Hepatocyte (in vitro differentiated cells): ENCODE measurements at places on chromosomes 7 and 10. TPM values are rescaled to one million over a fixed set of nuclear protein-coding genes. Genes with fewer than 3 reads are reported as not detected.

Gene CLRN3
- total RNA-seq = 49.0 and 52.8 TPM in 2 replicates

Gene PIP
- total RNA-seq = not detected in 2 replicates

Gene LIPM
- not detected in 2 replicates for total RNA-seq

Gene TMEM196
- 0.17 and 0.24 TPM in 2 replicates for total RNA-seq

Gene MRC1
- 1.8 and 2.4 TPM in 2 replicates for total RNA-seq

Gene MKI67
- total RNA-seq = 9.1 and 13.1 TPM in 2 replicates

Gene SNX13
- 57.6 and 64.6 TPM in 2 replicates for total RNA-seq

Gene PSMG3
- 27.5 and 42.7 TPM in 2 replicates for total RNA-seq

Gene PANK1
- total RNA-seq = 51.0 and 55.5 TPM in 2 replicates

Gene PBLD
- 37.0 and 42.2 TPM in 2 replicates for total RNA-seq

Gene BTBD16
- total RNA-seq = 0.47 and 0.92 TPM in 2 replicates

Gene IDI2
- total RNA-seq = 0.33 TPM in 1 of 2 replicates, not detected in the other

Gene SDHAF3
- 17.5 and 22.1 TPM in 2 replicates for total RNA-seq

Gene AOAH
- total RNA-seq = 2.4 and 5.4 TPM in 2 replicates

Gene SRRT
- 35.8 and 49.1 TPM in 2 replicates for total RNA-seq
